ENCODE measurements at places on chromosomes 7 and 10. TPM values are rescaled to one million over a fixed set of nuclear protein-coding genes. Genes with fewer than 3 reads are reported as not detected.

- no peak for DNase-seq
Measured at GRCh38 chr7:90749774-90750173, 153.7 kb downstream of the CDK14 start.

- DNase-seq, result no peak
Measured at GRCh38 chr7:140008755-140009610, 53.8 kb downstream of the PARP12 start.

- DNase-seq, result no peak
Measured at GRCh38 chr10:122435212-122435827, 19.1 kb upstream of the ARMS2 start.

DNA sequence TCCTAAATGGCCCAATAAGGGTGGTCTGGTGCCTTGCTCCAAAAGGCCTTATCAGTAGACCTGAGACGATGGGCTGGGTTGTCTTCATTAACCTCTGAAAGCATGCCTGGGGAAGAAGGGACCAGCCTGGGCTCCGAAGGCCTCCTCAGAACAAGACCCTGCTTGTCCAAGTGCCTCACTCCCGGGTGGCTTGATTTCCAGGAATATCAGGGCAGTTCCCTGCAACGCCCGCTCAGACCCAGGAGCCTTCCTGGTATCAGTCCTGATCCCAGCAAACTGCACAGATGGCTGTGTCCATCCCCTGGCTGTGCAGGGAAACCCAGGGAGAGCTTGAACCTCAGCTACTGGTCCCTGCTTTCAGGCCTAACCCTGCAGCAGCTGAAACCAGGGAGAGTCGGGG lies 49.9 kb upstream of the CUX1 start:
- no peak for DNase-seq

GRCh38 chr10:44743535-44743934 lies 167.6 kb upstream of the TMEM72 start:
- no peak for DNase-seq

DNA sequence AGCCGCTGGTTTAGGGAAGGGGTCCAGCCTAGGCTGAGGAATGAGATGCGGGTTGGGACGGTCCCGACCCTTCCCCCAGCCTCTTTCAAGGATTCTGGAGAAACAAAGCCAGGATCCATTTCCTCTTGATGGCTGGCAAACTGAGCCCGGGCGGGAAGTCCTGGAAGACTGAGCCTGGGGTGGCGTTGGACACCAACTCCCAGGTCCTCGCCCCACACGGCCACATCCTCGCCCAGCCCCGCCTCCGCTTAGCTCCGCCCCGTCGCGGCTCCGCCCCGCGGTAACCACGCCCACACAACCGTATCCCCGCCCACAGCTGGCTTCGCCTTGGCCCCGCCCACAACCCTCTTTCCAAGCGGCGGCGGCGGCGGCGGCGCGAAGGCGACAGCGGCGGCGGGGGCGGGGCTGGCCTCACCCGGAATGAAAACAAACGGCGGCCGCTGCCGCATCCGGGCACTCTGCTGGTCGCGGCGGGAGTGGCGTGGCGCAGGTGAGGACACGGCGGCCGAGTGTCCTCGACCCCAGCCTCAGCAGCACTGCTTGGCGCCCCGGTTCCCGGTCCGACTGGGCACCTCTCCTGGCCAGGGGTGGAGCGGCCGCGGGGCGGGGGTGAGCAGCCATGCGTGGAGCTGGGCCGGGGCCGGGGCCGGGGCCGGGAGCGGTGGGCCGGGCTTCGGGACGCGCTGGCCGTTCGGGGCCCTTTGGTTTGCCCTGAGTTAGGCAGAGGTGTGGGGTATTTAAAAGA lies at the start of gene NUB1:
TSS of gene NUB1 (plus strand) at position 456 of the 745 bp plus-strand sequence. CDS start 3,538 bp downstream, outside the sequence.
- DNase-seq, result peak; percentile 94

Gene NCF1
- 7.0 TPM for total RNA-seq

GRCh38 chr7:153413540-153414287 lies 638.5 kb upstream of the DPP6 start:
- DNase-seq, result no peak

DNA sequence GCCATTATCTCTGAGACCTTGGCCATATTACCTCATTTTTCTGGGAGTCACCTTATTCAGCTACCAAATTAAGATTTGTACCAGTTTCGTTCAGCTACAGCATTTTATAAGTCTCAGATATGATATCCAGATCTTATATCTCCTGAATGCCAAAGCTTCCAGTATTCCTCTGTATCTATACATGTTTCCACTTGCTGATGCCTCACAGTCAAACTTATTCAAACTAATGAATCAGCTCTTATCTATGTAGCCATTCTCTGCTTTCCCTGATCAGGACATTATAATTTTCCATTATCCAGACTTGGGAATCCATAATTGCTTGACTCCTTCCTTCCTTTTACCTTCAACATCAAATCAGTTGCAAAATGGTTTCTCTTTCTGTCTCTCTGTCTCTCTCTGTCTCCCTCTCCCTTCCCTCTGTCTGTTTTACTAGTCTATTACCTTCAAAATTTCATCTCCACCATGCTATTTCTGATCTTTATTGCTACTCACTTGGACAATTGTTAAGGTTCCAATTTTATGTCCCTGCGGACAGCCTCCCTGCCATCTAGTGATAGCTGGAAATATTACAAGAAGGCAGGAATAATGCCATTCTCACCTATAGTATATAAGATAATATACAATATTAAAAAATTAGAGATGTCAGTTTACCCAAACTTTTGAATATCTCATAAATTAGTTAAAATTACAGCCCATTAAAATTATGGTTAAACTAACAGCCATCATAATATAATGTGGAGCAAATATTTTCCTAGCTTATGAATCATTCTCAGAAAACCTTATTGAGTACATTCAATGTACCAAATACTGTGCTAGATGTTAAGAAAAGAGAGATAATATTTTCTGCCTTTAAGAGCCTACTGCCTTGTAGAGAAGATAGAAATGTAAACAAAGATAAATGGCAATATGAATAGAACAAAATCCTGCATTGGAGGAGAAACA lies 89.8 kb downstream of the PCLO start:
- DNase-seq, result no peak

All from aorta (tissue), 5 donors.